Inflammatory macrophage treated with lipopolysaccharide for 1 hour (primary cell): ENCODE measurements at places on chromosomes 12 and 14.

DNA sequence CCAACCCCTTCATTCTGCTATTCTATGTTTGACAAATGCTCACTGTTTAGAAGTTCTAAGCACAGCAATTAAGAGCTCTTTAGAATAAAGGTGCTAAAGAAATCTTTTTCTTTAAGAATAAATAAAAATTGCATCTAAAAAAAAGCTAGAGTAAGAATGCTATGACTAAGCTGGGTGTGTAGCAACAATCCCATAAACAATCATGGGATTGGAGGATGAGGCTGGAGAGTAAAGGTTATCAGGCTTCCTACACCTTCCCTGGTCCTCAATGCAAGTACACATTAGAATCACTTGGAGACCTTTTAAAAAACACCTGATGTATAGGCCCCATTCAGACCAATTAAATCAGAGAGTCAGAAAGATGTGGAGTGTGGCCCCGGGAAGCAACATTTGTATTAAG, 88.3 kb downstream of the CIT start:
- no peak for DNase-seq

GRCh38 chr14:94458558-94459205, 6.1 kb upstream of the SERPINA11 start:
- no peak for DNase-seq

DNA sequence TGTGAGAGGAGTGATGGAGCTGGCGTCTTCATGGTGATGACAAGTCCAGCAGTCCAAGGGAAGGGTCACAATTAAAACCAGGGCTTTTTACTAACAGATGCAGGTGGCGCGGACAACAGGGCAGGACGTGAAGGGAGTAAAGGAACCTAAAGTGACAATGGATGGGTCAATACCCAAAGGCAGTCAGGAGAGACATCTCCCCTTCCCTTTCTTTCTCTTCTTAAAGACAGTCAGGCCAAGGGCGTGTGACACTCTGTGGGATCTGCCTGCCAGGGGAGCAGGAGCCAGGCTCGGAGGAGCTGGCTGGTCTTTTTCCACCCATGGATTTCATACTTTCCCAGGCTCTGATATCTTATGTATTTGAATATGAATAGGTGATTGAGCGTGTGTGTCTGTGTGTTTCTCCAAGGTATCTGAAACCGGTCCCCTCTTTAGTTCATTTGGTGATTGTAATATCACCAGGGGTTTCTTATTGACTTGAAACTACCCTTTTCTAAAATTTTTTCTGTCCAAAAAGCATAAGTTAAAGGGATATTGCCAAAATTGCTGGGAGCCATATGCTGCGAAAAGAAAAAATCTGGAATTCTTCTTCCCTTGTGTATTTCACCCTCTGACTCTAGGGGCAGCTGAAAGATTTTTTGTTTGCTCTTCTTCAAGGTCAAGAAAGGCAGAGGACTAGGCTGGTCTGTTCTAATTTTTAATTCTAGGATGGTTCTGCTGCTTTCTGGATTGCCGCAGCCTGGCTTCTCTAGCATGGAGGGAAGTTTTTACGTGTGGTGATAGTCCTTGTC, 61.8 kb downstream of the FBXL14 start:
- DNase-seq, result no peak

DNA sequence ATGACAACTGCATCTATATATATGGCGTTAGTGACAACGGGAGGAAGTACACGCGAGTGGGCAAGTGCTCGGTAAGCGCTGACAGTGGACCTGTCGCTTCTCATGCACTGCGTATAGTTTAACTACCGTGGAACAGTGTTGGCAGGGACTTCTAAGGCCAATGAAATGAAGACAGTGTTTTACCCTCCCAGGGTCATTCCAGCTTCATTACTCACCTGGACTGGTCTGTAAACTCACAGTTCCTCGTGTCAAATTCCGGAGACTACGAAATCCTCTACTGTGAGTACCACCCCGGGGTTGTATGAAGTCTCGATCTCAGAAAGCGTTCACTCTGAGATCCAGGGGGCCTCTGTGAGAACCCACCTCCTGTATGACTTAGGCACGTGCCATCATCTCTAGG, 129.2 kb upstream of the EVL start:
- DNase-seq, result no peak

DNA sequence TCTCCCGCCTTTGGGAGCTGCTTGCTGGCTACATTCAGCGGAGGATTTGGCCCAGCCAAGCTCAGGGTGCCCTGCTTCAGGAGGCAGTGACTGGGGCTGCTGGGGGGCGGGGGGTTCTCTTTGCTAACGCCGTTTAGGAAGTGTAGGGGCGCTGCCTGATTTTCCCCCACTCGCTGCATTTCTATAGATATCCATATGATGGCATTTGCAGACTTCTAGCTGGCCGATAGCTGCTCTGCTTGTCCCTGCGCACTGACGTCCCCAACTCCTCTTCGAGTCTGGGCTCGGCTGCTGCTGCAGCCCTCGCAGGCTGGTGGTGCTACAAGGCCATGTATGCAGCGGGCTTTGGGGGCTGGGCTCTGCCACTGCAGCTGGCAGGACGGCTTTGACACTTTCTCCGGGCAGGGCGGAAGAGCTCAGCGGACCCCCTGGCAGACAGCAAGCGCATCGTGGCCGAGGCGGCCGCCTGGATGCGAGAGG, 3.1 kb downstream of the LRFN5 start:
- DNase-seq, result no peak

DNA sequence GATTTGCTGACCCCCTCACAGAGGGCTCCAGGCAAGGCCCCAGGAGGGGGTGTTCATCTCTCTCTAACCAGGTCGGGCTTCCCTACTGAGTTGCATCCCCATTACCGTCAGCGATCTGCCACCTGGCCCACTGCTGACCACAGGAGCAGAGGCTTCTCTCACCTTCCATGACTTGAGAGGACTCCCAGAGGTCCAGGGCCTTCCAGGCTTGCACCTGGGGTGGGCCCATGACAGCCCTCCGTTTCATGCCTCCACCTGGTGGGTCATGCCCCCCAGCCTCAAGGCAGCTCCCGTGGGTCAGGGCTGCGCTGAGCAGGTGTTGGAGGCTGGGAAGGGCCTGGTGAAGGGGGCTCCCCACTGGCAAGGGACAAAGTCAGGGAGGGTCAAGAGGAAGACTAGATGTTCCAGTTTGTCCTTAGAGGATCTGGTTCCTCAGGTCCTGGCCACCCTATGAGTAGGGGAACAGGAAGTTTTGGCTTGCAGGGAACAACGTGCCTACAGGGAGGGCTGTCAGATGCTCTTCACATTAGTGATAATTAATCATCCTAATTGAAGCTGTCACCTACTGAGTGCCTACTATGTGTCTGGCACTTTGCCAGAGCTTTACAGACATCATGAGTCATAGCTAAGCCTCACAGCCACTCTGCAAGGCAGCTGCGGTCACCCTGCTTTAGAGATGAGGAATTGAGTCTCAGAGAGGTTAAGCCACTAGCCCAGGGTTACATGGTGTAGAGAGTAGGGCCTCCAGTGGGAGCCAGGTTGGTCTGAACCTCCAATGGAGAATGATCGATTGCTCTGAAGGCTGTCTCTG, 13.8 kb downstream of the NFKBIA start:
- DNase-seq, result peak; percentile 60

GRCh38 chr12:123075646-123076171, 75.2 kb downstream of the PITPNM2 start:
- DNase-seq, result no peak

DNA sequence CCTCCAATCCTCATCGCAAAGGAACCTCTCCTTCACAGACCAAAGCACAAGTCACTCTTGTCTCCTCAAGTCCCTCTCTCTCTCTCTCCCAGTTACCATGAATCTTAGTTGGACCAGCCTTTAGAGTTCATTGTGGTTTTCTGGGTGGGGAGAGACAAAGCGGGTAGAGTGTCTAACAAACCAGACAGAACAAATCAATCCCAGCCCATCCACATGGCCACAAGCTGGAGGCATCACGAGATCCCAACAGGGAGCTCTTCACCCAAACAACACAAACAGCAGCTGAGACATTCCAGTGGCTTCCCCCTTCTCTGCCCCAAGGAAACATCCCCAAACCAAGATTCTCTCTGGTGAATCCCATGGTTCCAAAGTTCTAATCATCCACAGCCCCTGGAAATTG, 22.4 kb downstream of the ACTN1 start:
- DNase-seq, result no peak

GRCh38 chr12:72272731-72273498, 745 bp downstream of the TRHDE start:
- no peak for DNase-seq

GRCh38 chr14:91397965-91398591, 19.5 kb downstream of the CCDC88C start:
- peak; percentile 29 for DNase-seq

- DNase-seq, result no peak
These were observed 225.4 kb downstream of the APAF1 start for GRCh38 chr12:98870504-98870903.
